ENCODE measurements at places on chromosomes 1 and 21.

GRCh38 chr1:158180741-158181576 lies at the start of gene CD1D:
Gene CD1D, plus strand, starts transcription at chr1:158180895. Its CDS starts 207 bp downstream, at chr1:158181102.
- DNase-seq, result no peak

- DNase-seq, result no peak
These were observed 289.2 kb downstream of the GRIK1 start for GRCh38 chr21:29650523-29651022.

DNA sequence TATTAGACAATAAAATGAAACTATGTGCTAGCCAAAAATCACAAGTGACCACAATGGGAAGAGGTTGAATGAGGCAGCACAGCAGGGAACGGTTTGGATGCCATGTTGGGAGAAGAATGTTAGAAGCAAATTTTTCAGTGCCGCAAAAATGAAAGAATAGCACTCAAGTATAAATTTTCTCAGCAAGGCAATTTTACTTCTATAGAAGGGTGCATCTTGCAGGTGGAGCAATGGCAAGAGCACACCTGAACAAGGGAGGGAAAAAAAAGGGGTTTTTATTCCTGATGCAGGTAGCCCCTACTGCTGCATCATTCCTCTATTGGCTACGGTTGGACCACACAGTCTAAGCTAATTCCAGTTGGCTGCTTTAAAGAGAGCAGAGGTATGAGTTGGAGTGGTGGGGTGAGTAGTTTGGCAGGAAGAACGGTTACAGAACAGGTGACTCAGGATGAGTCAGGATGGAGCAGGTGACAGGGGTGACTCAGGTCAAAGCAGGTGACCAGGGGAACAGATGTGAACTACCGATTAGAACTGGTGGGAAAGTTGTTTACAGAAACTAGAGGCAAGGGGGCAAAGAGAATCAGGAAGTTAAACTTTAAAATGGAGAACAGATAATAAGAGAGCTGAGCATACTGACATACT lies 301.1 kb upstream of the NRIP1 start:
- DNase-seq, result no peak

DNA sequence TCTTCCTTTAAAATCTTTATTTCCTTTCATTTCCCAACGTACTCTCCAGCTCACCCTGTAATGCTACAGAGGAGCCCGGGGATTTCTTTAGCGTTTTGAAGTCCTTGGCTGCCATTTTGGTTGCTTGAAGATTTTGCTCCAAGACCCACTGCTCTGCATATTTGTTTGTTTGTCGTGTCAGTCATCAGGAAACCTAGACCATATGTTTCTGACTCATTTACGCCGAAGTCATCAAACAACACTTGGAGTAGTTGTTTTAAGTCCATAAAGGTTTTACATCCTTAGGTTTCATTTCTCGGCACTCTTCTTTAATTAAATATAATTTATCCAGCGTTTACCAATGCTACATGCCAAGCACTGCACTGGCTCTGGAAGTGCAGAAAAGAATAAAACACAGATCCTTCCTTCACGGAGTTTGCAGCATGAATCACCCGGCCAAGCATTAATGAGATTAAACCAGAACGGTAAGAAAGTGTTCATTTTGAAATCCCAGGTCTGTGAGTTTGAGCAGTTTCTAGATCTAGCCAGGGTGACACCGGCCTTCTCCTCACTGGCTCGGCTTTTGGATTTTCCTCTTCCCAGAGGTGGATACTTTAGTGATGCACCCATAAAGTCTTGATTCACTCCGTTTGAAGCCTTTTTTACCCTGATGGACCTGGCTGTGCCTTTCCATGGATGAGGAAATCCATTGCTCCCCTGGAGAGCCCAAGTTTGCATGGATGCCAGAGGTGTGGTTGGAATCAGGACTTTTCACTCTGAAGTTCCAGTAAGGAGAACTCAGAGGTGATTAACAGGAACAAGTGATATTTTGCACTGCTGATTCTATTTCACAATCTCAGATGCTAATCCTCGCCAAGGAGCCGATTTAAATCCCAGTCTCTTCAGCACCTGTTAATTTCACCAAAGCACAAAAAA lies 109.3 kb downstream of the KAZN start:
- no peak for DNase-seq

DNA sequence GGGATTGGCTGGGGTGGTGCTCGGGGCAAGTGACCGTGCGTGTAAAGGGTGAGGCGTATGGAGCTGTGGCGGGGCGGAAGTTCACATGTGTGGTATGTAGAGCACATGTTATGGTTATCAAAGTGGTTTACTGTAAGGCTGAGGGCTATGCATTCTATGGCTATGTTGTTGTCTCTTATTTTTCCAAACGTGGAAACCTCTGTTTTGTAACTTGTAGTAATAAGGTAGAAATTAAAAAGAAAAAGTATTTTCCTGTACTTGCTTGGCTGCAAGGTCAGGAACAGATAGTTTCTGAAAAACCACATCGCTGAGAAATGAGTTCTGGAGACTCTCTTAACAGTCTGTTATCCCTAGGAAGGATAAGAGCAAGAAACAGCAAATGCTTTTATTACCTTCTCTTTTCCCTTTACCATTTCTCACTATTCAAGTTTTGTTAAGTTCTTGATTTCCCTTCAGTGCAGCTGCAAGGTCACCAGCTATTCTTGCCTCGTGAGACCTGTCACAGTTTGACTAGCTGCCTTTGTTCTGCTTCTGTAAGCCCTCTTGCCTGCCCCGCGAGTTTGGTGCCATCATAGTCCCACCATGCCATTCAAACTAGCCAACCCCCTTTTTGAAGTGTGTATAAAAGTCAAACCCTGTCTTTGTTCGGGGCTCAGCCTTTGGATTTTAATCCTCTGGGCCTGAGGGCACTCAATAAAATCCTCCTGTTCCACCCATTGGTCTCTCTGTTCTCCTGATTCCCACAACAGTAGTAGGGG lies 9.5 kb downstream of the RNU1-2 start:
- no peak for DNase-seq

DNA sequence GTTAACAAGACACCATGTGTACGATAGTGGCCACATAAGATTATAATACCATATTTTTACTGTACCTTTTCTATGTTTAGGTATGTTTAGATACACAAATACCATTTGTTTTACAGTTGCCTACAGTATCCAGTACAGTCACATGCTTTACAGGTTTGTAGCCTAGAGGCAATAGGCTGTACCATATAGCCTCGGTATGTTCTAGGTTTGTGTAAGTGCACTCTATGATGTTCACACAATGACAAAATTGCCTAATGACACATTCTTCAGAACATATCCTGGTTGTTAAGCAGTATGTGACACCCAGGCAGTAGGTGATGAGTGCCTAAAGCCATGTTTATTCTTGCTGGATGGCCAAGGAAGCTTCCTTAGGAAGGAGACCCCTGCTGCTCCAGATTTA lies 111.8 kb downstream of the PAPPA2 start:
- DNase-seq, result no peak

DNA sequence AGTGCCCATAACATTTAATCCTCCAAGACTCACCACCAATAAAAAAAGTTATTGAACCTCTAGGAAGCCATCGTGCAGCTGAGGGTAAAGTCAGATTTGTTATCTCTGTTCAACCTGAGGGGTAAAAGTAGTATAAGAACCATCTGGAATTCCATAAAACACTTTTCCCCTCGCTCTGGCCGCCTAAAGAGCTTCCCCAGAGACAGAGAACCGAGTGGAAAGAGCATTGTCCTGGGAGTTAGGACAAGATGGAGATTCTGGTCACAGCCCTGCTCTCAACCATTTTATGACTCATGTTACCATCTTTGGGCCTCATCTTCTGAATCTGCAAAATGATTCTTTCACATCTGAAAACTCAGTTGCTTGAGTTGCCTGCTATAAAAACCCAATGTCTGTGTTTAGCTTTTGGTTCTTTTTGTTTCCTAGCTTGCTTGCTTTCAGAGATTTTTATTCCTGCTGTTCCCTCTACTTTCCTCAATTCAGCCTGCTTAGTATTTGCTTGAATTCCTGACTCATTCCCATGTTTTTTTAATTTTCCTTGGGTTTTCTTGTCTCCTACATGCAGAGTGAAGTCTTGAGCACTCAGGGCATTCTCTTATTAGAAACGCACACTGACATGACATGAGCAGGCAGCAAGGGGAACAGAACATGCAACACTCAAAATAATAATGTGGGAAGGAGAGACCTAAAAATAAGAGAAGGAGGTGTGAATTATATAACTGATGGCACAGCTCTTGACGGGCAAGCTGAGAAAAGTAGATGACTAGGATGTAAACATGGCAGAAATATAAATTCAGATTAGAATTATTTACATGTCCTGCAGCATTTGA lies 1.7 kb downstream of the EPHX4 start:
- DNase-seq, result no peak

GRCh38 chr21:40021558-40022351 lies 154.5 kb downstream of the PCP4 start:
- no peak for DNase-seq

DNA sequence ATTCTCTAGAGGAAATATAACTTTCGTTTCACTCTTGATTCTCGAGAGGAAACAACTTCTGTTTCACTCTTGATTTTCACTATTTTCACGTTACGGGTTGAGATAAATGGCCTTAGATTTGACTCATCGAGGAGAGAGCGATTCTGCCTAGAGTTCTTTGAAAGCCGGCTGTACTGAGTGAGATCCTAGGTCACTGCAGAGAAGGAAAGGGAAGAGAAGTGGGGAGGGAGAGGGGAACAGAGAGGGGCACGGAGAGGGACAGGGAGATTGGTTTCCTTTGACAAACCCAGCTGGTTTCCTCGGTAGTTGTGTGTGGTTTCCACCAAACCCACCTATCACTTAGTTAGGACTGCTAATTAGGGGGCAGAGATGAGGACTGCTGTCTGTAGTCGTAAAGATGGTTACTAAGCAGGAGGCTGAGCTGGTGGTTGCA lies 21.6 kb upstream of the GPR137B start:
- no peak for DNase-seq

DNA sequence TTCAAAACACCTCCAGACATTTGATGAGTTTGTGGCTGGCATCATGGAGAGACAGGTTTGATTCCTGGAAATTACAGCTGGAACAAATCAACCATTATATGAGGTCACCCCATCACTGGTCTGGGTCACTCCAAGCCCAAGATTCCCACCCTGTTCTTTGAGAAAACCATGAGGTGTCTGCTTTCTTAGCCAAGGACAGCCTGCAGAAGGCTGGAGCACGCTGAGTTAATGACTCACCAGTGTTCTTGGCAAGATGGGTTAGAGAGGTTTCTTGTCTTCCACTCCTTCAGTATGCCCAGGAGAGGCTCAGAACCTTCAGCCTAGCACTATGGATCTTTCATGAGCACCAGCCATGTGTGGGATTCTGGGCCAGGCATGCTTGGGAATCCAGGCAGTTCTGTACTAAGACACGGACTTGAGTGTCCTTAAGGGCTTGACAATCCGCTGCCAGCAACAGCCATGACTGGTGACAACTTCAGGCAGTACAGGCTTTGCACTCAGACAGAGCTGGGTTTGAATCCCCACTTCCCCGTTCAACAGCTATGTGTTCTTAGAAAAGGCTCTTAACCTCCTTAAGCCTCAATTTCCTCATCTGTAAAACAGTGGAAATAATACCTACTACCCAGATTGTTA lies 43.9 kb downstream of the GRHL3 start:
- no peak for DNase-seq

- DNase-seq, result no peak
These were observed 42.4 kb downstream of the FBXO2 start for GRCh38 chr1:11611638-11612327.
